ENCODE measurements at places on chromosomes 4 and X. TPM values are rescaled to one million over a fixed set of nuclear protein-coding genes. Genes with fewer than 3 reads are reported as not detected.

Gene ETNPPL
- not detected for total RNA-seq

Gene BMPR1B
- total RNA-seq = 4.3 TPM

Gene MBNL3
- 0.07 TPM for total RNA-seq

Gene TMEM255A
- 0.34 TPM for total RNA-seq

Gene RNF150
- total RNA-seq = 0.26 TPM

Gene MEPE
- not detected for total RNA-seq

Gene FAM184B
- 0.01 TPM for total RNA-seq

Gene TSPAN5
- total RNA-seq = 11.9 TPM

Gene KIAA1210
- total RNA-seq = 0.03 TPM
